Activated T-cell treated with anti-CD3 and anti-CD28 coated beads, Interleukin-2, amount 50 U/mL, for 48 hours (primary cell): ENCODE measurements at places on chromosomes 11 and 22.

DNA sequence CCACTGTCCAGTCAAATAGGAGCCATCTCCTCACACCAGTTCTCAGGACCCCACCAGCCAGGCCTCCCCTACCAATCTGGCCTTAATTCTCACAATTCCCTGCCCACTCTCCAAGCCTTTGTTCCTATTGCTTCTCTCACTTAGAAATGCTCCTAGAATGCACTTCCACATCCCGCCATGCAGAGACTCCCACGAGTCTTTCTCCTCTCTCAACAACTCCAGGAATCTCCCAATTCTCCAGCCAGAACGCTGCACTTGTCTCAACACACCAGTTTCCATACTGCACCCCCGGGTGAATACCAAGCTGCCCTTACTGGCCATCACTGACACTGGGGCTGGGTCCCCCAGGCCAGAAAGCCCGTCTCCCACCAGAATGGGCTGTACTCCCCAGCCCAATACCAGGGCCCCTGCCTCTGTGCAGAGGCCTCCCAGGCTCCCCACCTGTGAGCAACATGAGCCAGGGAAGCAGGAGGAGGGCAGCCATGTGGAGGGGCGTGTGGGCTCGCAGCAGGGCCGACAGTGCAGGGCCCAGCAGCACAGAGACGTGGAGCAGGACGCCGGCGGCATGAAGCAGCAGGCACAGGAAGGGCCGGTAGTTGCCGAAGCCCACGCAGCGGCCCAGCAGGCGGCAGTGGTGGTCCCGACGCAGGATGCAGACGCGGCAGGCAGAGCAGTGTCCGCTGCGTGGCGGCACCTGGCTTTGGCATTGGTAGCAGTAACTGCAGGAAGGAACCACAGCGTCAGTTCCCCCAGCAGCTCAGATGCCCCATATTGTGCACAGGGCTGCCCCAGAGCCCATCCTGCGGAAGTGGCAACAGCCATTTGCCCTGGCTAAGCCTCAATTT is 2.4 kb downstream of the ZDHHC24 start:
- DNase-seq = peak; percentile 72

- no peak for DNase-seq
Measured at GRCh38 chr22:42380769-42381551, 51.2 kb downstream of the NFAM1 start.

DNA sequence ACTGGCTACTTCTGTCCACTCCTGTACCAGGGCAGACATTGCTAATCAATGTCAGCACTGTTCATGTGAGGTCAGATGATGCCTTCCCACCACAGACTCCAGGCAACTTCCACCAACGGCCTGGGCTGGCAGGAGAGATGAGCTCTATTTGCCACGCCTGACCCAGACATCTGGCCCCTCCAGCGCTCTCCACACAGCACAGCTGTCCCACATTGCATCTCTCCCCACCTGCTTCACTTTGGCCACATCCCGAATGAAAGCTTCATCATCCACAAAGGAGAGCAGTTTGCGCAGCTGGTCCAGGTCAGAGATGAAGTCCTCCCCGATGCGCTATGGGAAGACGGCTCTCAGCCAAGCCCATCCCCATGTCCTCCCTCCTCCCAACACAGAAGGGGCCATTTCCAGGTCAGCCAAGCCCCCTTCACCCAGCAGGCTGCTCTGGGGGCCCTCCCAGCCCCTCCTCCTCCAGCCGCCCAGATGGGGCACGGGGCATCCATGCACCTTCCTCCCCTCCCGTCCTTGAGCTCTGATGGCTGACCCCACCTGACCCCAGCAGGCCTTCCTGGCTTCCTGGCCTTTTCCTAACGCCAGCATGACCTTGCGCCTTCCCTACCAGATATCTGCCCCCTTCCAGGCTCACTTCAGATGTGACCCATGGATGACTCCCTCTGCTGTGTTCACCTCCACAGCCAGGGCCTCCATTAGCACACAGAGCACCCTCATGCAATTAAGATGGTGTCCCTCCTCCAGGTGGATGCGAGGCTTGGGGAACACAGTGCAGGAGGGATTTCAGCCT is 7.4 kb downstream of the PYGM start:
- no peak for DNase-seq

DNA sequence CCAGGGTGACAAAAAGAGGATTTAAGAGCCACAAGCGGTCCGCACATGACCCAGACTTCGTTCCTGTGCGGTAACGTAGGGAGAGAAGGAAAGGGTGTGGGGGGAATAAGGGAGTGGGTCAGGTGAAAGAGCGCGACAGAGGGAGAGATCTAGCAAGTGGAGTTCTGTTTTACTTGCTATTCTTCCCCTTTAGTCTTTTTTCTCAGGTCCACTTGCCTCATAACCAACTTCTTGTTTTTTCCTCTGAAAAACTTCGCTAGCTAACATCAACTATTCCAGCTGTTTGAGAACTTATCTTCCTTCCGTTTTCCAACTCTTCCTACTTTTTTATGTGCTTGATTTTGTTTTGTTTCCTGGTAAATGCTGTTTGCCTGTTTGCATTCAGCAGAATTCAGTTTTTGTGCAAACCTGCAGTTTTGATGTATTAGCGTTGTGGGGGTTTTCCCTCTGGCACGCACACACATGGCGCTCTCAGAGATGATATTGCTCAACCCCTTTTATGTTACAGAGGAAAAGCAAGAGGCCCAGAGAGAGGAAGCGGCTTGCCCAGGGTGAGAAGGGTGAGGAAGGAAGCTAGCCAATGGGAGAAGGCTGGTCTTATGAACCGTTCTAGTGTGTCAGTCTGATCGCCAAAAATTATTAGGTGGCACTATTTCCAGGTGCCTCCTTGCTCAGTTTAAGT is 592 bp upstream of the CTSC start:
- DNase-seq = peak; percentile 65

DNA sequence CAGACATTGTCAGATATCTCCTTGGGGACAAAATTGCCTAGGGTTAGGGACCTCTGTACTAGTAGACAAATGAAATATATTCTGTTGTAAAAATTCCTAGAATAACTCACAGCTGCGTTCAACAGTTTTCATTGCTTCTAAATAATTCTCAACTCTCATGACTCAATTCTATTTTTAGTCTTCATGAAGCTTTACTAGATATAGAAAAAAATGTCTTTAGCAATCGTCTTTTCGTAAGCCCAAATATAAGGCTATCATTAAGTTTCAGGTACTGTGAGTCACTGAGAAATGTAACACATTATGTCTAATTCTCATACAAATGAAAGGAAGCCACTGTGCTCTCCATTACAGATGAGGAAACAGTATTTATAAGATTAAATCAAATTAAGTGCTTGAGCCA is 6.4 kb downstream of the MMP12 start:
- no peak for DNase-seq

DNA sequence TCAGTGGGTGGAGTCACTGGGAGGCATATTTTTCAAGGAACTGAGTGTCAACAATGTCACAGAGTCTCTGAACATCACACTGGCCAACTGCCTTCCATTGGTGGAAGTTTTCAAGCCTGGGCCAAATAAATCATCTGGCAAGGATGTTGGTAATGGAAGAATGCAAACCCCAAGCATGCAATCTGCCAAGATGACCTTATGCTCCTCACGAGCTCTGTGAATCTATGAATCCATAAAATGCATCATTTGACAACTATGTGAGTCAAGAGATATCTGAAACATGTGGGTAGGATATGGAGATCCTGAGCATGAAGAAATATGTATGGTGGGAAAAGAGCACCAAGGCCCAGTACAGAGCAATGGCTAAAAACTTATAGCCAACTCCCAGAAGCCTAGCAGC is 122.2 kb downstream of the PLEKHA7 start:
- DNase-seq = no peak

GRCh38 chr11:132060567-132060966 is 690.2 kb downstream of the NTM start:
- no peak for DNase-seq

DNA sequence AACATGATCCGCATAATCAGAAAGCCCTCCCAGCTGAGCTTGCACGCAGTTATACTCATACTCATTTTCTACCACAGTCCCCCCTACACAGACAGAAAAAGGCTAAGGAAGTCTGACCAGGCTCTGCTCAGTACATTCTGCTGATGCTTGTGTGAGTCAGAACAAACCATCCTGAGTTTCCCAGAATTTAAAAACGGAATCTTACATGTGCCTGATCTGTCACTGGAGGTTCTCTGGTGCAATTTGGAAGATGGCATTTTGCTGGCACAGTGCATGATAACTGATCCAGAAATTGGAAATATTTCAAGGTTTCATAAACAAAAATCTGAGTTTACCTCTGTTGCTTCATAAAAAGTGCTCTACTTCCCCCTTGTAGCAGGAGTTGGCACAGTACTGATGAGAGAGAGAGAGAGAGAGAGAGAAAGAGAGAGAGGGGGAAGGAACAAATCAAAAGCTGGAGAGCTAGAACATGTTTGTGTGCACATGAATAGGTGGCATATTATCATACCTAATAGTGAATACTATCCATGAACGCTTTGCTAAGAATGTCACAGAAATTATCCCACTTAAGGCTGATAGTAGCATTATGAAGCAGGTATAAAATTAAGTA is 1085.3 kb downstream of the DLG2 start:
- DNase-seq = no peak

DNA sequence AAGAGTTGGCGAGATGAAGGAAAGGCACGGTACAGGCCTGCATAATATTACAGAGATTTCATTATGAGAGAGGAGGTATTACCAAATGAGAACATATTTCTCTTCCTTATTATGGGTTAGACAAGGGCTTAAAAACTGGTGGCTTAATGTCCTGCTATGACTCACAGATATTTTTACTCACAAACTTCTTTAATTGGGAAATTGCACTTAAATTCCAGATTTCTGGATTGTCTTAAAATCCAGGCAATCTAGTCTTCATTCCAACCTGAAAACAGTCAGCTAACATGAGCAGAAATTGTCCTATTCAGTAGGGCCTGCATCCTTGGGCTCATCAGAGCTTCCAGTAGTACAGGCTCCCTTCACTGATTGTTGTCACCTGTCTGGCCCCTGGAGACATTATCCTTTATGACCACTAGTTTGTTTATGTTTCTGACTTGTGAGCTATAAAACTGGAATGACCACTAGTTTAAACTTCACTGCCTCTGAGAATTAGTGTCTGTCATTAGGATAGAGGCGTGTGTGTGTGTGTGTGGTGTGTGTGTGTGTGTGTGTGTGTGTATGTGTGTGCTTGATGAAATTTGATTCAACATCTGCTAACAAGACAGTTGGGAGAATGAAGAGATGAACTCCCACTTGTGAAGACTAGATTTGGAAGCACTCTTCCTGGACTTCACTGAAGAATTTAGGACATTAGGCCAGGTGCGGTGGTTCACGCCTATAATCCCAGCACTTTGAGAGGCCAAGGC is 25.1 kb downstream of the DBX1 start:
- no peak for DNase-seq

- DNase-seq = no peak
Measured at GRCh38 chr11:72226701-72227100, 2.1 kb downstream of the INPPL1 start.
